Jurkat, Clone E6-1 (cell line): ENCODE measurements at places on chromosomes 16 and 17.

DNA sequence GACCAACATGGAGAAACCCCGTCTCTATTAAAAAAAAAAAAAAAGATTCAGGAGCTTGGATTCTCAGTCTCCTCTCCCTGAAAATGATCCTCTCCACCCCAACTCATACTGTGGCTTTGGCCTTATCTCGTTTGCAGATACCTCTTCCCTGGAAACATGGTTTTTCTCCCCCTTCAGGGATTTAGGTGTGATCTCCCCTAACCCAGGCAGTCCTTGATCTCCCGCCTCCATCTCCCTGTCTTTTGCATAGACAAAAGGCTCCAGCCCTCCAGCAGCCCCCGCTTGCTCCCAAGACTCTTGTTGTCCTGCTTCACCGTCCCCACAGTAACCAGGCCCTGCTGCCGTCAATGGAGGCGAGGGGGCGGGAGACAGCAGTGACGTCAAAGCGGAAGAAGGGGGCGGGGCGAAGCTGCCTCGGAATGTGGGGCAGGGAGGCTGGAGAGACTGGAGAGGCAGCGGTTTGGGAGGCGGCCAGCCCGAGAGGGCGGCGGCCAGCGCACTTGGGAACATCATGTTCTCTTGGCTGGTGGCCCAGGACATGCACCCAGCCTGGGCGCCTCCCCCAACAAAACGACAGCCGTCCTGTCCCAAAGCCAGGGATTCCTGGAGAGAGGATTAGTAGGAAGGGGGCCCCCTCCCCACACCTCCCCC is 1.9 kb upstream of the PER1 start:
- no peak for DNase-seq

DNA sequence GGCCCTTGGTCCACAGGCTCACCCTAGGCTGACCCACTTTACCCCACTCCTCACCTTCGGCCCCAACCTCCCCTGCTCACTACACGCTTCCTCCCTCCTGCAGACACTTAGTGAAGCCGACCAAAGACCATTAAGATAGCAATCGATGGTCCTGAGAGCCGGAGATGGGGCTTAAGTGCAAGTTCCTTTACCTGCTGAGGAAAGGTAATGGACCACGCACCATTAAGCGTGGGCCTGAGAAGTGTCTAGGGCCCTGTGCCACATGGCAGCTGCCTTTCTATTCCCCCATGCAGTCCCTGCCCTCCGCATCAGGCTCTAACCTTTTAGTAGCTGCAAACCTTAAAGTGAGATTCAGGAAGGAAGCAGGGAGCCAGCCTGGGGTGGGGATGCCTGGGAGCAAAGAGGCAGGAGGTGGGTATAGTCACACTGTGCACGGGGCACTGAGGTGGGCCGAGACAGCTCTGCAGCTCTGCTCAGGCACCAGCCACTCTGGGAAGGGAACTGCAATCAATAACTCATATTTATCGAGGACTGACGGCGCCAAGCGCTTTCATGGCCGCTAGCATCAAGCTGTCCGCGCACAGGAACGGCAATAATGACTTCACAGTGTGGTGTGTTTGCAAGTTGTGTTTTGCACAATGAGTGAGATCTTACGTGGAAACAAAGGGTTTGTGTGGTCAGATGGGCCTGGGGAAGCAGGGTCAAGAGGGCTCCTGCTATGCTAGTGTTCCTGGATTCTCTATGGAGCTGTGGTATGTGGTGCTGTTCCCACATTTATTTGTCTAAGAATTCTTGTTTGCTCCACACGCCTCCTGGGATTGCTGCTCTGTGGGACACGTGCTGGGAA is 84.9 kb upstream of the CDC42EP4 start:
- no peak for DNase-seq

DNA sequence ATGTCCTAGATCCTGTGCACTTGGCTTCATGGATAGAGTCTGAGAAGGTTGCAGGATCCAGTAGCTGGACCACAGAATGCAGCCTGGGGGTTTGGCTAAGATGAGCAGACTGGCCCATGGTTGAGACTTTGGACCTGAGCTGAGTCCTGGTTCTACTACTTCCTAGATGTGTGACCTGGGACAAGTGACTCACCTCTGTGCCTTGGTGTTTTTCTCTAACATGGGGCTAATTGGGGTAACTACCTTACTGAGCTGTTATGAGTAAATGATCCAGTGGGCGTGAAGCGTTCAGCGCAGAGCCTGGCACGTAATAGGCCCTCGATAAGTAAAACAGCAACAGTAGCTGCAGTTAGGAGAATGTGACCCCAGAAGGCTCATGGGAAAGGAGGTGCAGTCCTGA is 38.8 kb downstream of the SNX20 start:
- DNase-seq = no peak

DNA sequence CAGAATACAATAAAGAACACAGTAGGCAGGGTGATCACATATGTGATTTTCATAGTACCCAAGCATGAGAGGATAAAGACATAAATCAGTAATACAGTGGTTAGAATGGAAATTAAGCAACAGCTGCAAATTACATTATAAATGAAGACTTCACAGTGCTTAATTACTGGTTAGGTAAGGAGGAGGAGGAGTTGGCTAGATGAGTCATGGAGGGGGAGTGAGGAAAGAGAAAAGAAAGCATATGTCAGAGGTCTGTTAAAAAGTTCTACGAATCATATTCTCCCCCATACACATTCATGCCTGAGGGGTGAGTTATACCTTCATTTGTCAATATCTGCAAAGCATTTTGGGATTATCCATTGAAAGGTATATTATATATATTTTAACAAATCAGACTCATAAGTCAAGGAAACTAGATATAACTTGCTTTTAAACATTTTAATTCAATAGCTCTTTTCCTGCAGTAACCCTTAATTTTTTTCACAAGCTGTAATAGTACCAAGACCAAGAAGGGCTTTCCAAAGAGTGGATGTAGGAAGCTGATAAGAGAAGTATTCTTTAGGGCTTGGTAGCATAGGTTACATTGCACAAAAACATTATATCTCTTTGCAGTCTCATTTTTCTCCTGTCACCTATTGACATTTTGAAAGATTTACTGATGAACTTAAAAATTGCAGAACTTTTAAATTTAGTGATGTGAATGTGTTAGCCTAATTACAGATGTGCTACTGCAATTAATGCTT is 99.3 kb downstream of the STXBP4 start:
- DNase-seq = no peak

DNA sequence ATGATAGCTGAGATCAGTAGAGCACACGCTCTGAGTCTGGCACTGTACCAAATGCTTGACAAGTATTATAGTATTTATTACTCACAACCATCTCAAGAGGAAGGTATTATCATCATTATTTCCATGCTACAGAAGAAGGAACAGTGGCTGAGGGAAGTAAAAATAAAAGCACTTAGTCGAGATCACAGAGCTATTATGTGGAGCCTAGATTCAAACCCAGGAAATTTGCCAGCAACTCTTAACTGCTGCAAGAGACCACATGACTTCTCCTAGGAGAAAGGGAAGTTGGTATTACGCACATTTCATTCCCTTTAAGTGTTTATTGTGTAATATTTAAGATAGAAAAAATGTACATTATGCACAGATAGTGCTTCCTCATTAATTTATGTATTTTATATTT is 1.0 kb upstream of the RHOT1 start:
- DNase-seq = no peak

DNA sequence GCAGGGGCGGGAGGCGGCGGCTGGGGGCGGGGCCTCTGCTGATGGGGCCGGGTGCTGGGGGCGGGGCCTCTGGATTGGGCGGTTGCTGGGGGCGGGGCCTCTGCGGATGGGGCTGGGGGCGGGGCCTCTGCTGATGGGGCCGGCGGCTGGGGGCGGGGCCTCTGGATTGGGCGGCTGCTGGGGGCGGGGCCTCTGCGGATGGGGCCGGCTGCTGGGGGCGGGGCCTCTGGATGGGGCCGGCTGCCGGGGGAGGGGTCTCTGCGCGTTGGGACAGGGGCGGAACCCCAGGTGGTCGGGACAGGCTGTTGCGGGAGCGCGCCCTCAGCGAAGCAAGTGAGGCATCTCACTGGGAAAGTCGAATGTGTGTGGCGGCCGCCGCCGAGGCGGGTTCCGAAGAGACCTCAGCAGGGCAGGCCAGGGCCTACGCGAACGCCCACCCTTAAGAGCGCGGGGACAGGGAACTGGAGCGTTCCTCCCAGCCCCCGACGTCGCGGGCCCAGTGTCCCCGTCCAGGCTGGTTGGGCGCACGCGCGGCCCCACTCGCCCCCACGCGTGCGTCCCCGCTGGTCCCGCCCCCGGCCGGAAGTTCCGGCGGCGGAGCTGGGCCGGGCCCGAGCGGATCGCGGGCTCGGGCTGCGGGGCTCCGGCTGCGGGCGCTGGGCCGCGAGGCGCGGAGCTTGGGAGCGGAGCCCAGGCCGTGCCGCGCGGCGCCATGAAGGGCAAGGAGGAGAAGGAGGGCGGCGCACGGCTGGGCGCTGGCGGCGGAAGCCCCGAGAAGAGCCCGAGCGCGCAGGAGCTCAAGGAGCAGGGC is at the start of gene STUB1:
STUB1 (plus strand) TSS at position 597 of the 811 bp plus-strand sequence; CDS start at position 713, 116 bp downstream.
- peak; percentile 60 for DNase-seq

GRCh38 chr17:50946223-50946890 is 80.2 kb upstream of the TOB1 start:
- DNase-seq = no peak

GRCh38 chr16:73071131-73071940 is 23.4 kb upstream of the ZFHX3 start:
- DNase-seq = no peak

- no peak for DNase-seq
Measured at GRCh38 chr17:48484256-48484655, 46.6 kb downstream of the HOXB1 start.

DNA sequence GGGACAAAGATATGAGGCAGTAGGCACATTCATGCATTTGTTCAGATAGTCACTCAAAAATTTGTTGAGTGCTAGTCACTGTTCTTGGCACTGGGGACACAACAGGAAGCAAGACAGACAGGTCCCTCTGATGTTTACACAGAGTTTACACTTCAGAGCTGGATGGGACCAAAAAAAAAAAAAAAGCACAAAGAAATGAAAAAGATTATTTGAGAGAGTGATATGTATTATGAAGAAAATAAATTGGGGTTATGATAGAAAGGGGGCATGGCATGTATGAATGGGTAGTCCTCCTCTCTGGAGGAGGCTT is 3.5 kb upstream of the YPEL2 start:
- DNase-seq = no peak

DNA sequence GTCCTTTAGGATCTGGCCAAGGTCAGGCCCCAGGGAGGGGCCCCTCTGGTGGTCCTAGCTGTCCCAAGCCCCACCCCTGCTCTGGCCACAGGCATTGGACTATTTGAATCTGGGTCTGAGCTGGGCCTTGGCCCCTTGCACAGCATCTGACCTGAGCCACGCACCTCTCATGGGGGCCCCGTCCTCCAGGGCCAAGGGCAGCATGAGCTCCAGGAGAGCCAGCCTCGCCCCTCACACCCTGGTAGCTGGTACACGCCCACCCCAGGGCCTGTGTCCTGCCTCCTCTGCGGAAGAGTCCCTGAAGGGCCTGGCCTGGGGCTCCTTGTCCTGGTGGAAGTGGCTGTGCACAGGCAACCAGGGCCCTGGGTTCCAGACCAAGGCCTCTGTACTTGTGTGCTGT is 23.8 kb downstream of the ENDOV start:
- no peak for DNase-seq

- no peak for DNase-seq
Measured at GRCh38 chr16:21026846-21027245, 123.8 kb downstream of the DNAH3 start.

DNA sequence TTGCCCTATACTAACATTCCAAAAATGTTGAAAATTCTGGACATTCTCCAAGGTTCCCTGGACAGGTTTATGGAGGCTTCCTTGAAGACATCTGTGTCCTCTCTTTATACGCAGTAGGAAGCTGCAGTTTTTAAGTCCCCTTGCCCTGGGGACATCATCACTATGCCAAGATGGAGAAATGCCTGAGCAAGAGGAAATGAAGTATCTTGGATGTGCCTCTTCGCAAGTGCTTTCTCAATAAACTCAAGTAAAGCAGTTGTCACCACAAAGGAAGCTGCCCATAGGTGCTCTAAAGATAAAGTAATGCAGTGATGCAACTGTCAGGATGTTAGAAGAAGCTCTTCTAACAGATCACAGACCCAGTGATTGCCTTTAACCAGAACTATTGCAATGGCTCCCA is 71.0 kb downstream of the CDYL2 start:
- DNase-seq = peak; percentile 34

- peak; percentile 86 for DNase-seq
Measured at GRCh38 chr17:30808785-30809286, 15.7 kb downstream of the CRLF3 start.

DNA sequence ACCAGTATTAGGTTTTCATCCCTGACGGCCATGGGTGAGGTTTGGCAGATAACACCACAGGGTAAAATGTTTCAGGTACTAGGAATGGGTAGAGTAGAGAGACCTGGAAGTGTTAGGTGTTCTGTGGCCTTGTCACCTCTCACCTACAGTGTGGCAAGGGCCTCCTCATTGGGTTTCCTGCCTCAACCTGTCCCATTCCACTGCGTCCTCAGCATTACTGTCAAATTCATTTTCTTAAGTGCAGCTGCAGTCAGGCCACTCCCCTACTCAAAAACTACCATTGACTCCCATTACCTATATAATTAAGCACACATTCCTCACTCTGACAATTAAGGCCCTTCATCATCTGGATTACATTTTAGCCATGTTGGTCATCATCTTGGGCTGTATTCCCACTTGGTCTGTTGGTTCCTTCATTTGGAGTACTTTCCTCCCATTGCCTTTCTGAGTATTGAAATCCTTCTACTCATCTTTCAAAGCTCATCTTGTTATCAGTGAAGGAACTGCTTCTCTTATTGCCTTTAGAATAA is 64.5 kb downstream of the NUP88 start:
- DNase-seq = no peak

- DNase-seq = no peak
Measured at GRCh38 chr16:78022347-78023060, at the start of gene CLEC3A. TSS of gene CLEC3A (plus strand) at chr16:78022548. CDS start at chr16:78022627, 79 bp downstream.

GRCh38 chr16:20918486-20919239 is 18.1 kb downstream of the LYRM1 start:
- DNase-seq = no peak

- no peak for DNase-seq
Measured at GRCh38 chr17:40699371-40699770, 4.2 kb downstream of the KRT24 start.

DNA sequence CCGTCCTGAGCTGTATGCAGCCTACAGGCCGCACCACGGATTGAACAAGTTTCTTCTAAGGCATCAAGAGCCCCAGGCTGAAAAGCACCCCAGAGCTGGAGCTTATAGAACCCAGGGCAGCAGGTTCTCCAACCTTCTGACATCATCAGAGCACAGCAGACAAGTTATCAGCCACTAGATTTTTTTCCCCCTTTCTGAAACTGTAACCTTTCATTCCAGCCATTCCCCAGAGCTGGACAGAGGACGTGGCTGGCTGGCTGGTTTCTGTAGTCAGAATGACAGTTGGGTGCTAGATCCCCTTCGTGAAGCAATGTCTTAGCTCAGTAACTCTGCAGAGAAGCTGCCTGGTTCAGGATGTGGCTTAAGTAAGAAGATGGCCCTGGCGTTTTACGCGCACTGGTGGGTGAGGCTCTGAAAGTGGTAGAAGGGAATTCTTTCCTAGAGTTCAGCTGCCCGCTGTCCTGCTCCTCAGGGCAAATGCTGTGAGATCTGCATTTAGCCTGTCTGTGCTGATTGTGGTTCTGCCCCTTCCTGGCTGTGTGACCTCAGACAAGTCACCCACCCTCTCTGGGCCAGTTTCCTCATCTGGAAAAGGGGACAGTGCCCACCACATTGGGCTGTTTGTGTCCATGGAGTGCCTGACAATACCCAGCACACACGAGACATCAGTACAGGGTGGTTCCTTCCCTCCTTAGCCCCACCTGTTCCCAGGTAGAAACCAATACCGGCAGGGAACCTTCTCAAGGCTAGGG is 9.1 kb downstream of the DEXI start:
- no peak for DNase-seq

- DNase-seq = no peak
Measured at GRCh38 chr17:10657879-10658278, 770 bp upstream of the MYH3 start.
